ENCODE measurements at places on chromosomes 1 and 21.

- DNase-seq: no peak
Observed at GRCh38 chr1:198024782-198025181, 107.6 kb downstream of the LHX9 start.

DNA sequence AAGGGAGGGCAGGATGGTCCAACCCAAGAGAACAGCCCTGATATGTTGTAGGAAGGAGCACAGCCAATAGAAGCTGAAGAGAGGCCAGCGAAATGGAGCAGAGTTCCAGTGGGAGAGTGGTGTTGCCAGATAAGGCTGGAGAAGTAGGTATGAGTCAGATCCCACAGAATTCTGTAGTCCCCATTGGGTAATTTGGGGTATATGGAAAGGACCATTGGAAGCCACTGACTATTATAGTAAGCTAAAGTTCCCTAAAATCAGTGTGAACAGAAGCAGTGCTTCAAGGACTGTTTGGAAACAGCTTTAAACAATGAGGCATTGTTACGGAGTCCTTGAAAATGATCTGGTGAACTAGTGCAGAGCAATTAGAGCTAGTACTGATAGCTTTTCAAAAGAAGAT, 63.0 kb downstream of the DISP1 start:
- DNase-seq: peak; percentile 24

DNA sequence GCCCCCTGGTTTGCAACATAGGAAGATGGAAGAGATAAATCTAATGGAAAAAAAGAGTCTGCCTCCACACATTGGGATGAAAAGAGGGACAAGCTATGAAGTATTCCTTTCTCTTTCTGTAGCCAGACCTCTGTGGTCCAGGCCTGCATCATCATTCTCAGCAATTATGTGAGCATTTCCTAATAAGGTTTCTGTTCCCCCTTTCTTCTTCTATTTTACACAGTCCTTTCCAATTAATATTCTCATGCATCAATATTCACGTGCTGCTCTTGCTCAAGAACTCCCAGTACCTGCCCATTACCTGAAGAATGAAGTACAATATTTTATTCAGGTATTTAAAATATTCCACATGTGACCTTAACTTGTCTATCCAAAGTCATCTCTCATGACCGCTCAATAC, 8.2 kb upstream of the SLC30A1 start:
- no peak for DNase-seq

DNA sequence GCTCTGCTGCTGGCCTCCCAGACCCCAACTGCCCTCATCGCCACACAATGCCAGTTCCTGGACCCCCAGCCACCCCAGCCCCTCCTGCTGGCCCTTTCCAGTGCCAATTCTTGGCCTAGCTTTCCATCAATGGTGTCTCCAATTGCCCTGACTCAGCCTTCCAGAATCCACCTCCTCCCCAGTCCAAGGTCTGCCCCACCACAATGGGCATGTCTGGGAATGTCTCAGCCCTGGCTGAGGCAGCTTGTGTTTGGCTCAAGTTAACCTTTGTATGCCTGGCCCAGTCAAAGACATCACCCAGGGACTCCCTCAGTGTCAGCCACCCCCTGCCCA, 16.4 kb downstream of the ALDH4A1 start:
- DNase-seq: peak; percentile 36

GRCh38 chr1:40817791-40818263, 34.2 kb downstream of the KCNQ4 start:
- no peak for DNase-seq

GRCh38 chr21:43373362-43374227, 53.3 kb downstream of the SIK1 start:
- DNase-seq: no peak

DNA sequence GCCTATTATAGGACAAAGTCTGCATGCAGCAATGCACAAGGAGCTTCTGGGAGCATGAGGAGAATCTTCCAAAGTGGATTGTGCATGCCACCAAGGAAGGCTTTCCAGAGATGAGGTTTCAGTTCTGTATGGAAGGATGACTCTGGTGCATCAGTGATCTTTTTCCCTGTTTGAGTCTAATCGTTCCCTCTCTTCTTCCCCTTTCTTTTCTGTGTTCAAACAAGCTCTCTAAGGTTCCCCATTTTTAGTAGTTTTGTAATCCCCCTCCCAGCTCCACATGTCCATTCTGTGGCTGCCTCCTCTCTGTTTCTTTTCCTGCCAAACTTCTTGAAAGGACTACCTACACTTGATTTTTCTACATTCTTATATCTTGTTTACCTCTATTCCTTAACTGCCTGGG, 43.3 kb upstream of the USP25 start:
- no peak for DNase-seq

DNA sequence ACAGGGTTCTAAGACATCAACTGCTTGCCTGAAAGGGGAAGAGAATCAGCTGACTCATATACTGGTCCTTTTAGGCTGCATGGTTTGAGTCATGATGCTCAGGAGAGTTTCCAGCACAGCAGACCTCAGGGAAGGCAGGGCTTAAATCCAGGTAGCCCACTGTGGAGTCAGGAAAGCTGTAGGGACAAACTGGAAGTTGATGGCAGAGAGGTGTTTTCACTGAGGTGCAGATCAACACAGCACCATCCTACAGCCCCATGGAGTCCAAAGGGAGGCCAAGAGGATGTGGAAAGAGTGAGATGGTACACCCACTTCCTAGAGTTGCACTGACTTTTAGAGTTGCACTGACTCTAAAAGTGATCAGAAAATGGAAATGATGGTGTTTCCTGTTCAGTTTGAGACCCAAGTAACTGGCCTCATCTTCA, 252.4 kb upstream of the DUSP10 start:
- DNase-seq: no peak

Measured in fibroblast of pulmonary artery (primary cell).